ENCODE measurements at places on chromosomes 1 and 21.

- no peak for DNase-seq
Measured at GRCh38 chr1:29638281-29638680, 402.0 kb downstream of the PTPRU start.

DNA sequence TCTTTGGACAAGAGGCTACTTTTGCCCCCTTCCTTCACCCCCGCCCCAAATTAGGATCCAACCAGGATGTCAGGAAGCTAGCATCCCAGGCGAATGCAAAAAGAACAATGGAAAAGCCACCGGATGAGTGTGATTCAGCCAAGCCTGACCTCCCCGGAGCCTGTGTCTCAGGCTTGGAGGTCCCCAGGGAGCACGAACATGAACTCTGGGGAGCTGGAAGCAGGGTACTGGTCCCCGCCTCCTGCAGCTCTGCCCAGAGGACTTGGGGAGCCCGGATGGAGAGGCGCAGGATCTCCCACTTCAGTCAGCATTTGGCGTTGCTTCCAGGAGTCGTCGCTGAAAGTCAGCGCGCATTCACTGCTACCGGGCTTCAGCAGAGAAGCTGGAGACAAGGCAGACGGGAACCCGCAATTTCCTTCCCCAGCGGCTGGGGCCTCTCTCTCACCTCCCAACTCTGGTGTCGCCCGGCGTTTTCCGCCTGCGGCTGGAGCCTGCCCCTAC is 1.8 kb upstream of the TBX15 start:
- DNase-seq = no peak

GRCh38 chr21:42473498-42474042 is 22.5 kb downstream of the RSPH1 start:
- no peak for DNase-seq

GRCh38 chr1:43450251-43450941 is 3.3 kb downstream of the HYI start:
- peak; percentile 13 for DNase-seq

DNA sequence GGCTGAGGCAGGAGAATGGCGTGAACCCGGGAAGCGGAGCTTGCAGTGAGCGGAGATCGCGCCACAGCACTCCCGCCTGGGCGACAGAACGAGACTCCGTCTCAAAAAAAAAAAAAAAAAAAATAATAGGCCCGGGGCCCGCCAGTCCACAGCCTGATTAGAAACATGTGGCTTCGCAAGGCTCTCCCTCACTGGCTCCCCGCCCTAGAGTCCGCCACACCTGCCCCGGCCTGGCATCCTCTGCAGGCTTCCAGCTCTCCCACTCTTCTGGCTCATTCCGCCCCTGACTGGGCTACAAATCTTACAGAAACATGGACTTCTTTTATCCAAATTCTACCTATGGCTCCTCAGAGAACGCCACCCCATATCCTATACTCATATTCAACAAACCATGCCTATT is 32.4 kb downstream of the PGBD5 start:
- DNase-seq = no peak

GRCh38 chr1:234535763-234536515 is 57.0 kb upstream of the TARBP1 start:
- DNase-seq = peak; percentile 48

- DNase-seq = no peak
Measured at GRCh38 chr1:8862528-8862927, 16.0 kb downstream of the ENO1 start.

GRCh38 chr1:101587741-101588140 is 350.9 kb downstream of the S1PR1 start:
- no peak for DNase-seq

GRCh38 chr1:156795787-156796186 is 20.9 kb downstream of the SH2D2A start:
- DNase-seq = peak; percentile 29

DNA sequence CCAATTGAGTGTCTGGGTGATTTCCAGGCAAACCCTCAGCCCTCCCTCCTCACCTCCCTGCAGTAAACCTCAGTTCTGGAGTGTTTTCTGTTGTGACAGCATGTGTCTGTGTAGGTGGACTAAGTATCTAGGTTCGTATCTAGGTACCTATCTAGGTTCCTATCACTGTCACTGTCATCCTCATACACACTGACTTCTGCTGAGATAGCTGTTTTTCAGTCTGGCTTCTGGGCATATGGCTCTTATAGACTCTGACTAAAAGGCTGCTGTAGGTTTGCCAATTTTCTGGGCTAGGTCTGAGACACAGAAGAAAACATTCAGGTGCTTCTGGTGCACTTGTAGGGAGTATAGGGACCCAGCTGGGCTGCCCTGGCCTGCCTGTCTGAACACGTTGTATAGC is 8.1 kb upstream of the TRIM67 start:
- DNase-seq = no peak

GRCh38 chr1:154418923-154419619 is 13.9 kb downstream of the IL6R start:
- no peak for DNase-seq

- no peak for DNase-seq
Measured at GRCh38 chr1:207514890-207515289, 18.9 kb downstream of the CR1 start.

GRCh38 chr1:110876748-110877341 is 3.9 kb downstream of the CD53 start:
- no peak for DNase-seq

DNA sequence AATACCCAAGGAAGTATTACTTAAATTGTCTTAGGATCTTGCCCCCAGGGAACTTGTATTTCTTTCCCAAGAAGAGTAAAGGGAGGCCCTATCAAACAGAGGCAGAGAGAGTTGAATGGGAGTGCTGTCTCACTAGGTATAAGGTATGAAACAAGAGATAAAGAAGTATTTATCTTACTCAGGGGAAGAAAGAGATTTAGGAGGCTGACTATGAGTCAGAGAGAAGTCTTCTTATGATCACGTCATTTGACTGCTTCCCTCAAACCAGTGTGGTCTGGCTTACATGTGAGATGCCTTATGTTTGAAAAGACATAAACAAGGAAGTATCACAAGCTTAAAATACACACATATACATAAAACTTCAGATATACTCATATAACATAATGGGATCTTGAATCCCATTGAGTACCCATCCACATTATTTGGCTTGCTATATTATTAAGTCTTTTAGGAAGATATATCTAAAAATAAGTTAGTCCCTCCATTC is 29.6 kb downstream of the DUSP10 start:
- DNase-seq = no peak

- DNase-seq = peak; percentile 43
Measured at GRCh38 chr1:42035205-42035829, 116.6 kb upstream of the HIVEP3 start.

- no peak for DNase-seq
Measured at GRCh38 chr1:183777328-183777727, 27.6 kb upstream of the RGL1 start.

GRCh38 chr1:56370513-56370912 is 208.8 kb downstream of the PLPP3 start:
- DNase-seq = no peak

DNA sequence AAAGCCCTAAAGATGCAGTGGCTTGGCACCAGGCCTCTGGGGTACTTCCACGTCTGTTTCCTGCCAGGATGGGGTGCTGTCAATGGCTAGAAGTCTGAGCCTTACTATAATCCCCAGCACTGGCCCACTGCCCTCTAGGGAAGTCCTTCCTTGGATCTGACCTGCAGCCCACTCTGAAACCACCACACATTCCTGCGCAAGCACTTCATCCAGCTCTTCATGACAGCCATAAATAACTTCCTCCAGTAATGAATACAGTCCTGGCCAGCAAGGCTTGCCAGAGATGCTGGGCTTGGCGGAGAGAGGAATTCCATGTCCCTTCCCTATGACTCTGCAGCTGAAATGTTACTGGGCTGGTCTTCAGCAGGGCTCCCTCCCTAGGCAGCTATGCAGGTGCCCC is 32.6 kb downstream of the ALPL start:
- DNase-seq = no peak

- DNase-seq = no peak
Measured at GRCh38 chr21:28069450-28069923, 923.2 kb downstream of the LTN1 start.

DNA sequence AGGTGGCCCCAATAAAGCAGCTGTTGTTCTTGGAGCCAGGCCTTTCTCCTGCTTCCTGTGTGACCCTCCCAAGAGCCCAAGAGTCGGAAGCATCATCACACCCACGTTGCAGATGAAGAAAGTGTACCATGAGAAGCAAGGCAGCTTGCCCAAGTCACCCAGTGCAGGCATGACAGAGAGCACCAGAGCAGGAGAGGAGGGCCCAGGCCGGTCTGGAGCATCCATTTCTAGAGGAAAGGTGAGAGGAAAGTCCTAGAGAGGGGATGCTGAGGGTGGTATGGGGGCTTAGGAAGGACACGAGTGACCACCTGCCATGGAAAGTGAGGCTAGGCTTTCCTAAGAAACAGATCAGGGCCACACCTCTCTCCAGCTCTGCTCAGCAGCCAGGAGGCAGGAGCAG is 47.0 kb downstream of the C1orf198 start:
- DNase-seq = no peak

DNA sequence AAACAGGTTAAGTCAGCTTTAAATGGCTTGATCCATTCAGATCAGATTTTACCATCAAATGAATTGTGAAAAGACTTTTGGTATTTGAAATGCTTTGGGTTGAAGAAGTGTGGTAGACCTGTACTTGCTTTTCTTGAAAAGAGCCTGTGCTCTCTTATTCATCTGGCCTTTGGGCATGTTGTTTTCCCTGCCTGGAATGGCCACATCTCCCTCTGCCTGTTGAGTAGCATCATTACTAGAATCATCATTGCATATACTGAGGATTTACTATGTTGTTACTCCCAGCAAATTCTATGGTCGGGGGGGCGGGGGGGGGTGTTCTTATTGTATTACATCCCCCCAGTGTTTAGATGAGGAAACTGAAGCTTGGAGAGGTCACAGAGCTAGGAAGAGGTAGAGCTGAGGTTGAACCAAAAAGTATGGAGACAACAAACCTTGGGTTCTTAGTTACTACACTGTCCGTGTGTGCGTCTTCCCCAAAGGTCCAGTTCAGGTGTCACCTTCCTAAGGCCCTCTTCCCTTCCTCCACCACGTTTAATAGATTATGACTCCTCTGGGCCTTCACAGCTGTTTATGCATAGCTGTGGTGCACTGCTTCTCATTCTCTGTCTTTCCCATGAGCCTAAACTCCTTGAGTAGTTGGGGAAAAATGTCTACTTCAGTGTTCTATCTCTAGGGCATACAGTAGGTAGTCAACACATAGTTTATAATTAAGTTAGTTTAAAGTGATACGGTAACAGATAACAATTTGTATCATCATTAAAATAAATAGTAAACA is 246.4 kb upstream of the HOOK1 start:
- no peak for DNase-seq

GRCh38 chr1:192809307-192810252 is 741 bp downstream of the RGS2 start:
- DNase-seq = peak; percentile 60

DNA sequence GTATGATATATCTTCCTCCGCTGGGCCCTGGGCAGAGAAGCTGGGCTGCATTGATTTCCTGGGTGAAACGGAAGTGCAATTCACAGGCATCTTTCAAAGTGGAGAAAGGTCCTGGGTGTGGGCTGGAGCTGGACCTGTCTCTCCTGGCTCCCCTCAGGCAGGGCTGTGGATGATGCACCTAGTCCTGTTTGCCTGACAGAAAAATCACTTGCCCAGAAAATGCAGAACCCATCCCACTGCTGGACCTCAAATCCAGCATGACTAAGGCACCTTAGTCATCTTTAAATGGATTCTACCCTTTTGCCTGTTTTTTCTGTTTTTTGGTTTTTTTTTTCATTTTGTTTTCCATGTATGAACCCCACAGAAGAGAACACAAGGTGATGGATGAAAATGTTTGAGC is 49.7 kb downstream of the MYSM1 start:
- DNase-seq = no peak

DNA sequence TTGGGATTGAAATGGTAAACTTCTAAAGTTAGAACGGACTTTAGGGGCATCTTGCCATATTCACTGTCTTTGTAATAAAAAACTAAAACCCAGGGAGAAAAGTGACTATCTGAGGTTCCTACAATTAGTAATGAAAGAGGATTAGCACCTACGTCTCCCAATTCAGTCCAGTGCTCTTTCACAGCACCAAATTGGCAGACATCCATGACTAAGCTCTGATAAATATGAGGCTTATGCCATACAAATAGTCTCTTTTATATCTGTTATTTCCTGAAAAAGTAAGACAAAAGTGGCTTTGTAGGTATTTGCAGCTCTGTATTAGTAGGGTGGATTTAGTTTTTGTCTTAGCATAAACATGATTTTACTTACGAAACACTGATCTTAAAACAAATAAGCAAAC is 315.0 kb upstream of the NRIP1 start:
- no peak for DNase-seq

DNA sequence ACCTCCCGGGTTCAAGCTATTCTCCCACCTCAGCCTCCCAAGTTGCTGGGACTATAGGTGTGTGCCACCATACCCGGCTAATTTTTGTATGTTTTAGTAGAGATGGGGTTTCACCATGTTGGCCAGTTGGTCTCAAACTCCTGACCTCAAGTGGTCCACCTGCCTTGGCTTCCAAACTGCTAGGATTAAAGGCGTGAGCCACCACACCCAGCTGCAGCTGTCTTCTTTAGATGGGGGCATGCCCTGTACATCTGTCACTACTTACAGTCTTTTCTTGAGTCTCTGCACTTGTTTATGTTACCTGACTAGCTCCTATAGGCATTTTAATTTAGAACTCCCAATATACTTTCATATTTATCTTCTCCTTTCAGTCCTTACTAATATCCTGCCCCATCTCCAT is 64.2 kb downstream of the SELENOF start:
- DNase-seq = no peak

DNA sequence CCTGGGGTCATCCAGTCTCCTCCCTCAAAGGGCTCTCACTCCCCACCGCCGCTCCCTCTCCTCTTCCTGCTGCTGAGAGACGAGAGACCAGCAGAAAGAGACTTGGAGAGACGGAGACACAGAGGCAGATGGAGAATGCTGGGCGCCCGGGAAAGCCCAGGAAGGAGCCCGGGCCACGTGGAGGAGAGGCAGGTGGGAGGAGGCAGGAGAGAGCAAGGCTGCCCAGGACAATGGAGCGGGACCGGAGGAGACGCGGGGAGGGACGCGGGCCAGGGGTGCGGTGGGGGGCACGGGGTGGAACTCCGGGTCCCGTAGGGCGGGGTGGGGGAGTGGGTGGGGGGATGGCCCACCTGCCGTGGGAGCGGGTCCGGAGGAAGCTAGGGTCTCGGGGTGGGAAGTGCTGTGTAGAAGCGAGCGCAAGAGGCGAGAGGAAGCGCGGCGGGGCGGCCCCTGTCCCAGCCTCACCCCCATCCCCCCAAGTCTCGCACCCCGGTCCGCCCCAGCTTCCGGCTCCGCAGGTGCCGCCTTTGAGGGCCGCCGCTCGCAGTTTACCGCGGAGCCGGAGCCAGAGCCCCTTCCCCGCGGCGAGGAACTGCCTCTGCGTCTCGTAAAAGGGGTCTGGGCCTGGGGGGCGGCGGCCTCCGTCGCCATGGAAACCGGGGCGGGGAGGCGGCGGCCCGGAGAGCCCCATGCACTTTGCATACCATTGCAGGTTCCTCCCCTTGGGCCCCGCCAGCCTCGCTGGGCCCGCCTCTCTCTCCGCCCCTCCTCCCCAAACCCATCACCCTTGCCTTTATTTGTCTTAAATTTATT is 11.7 kb upstream of the EPHA2 start:
- peak; percentile 62 for DNase-seq

Data from testis (tissue), 5 donors.